ENCODE measurements at places on chromosomes 1 and 21.

DNA sequence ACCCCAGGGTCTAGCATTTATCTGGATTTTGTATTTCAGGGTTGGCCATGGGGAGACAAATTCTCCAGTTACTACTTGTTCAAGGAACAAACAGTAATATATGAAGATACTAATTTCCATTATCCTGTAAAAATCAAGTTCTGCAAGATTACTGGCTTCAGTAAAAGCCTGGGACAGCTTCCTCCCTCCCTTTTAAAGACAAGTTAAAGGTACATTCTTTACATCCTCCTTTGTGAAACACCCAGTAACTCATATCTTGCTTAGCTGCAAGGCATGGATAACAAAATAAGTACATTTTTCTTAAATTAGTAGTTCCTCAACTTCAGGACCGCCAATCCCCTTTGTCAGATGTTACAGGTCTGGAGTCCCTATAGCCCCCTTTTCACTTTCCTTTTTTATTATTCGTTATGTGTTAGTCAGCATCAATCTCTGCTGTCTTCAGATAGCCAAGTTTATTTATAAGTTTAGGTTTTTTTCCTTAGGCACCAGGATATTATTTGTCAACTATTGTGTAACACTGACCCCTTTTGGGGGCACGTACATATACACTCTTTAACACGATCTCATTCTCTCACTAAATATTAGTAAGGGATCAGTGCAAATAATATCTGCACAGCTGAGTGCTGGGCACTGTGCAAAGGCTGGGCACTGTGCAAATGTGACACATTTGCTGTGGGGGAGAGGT lies 9.8 kb downstream of the ERRFI1 start:
- no peak for DNase-seq

- DNase-seq: no peak
Measured at GRCh38 chr1:24619376-24619775, 23.7 kb upstream of the SRRM1 start.

DNA sequence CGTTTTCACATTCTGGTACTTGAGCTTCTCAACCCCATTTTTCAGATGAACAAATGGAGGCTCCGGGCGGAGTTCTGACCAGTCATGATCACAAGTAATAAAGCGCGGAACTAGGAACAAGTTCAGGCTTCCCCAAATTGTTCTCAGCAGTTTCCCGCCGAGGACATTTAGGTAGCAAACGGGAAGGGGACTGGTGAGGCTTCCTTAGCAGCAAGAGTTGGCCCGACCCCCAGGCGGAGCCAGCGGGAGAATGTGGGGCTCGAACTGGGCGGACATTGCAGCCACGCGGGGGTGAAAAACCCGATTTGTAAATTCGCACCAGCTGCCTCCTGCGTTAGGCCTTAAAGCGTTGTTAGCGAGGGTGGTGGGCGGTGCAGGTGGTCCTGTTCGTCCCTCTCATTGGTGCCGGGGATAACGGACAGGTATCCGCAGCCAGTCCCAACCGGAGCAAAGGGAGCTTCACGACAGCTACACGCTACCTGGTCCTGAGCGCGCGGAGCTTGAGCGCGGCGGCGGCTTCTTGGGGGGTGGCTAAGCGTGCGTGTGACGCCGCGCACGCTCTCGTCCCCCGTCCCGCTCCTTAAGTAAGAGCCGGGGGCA lies 15.3 kb downstream of the SEMA6C start:
- peak; percentile 61 for DNase-seq

DNA sequence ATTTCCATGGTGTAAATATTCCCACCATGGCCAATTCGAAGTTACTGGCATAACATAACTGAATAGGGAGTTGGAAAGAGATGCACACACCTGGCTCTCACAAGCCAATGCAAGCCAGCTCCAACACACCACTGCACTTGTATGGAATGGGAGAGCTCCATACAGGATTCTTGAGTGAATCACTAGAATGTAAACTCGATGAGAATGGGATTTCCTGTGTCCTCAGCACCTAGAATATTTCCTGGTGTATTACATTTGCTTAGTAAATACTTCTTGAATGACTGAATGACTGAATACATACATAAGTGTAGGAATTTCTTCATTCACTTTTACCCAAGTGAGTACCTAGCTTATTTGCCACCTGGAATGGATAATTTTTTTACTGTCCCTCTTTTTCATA lies 16.2 kb upstream of the PPIE start:
- DNase-seq: no peak

DNA sequence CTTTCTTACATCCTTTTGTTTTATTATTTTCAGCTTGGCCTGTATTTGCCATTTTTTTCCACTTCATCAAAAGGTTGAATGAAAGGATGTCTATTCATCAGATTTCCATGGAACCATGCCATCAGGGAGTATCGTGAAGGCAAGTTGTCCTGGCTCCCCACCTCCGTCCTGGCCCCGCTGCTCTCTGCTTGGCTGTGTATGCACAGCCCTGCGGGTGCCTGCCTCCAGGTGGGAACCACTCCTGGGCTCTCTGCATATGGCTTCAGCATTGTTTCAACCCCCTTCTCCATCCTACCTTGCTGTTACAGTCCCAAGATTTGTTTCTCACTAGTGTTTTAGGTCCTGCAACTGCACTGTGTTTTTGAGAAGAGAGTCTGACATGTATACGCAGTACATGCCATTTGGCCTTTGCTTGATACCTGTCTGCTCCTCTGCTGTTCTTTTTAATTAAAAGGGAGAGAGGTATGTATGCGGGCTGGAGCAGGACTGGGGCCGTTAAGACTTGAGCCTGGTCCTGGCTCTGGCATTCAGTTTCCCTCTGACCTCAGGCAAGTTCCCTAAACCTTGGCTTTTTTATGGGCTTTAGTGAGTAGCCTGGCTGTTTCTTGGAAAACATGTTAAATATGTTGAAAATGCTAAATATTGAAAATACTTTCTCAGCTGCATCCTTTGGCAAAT lies 69.9 kb upstream of the GCLM start:
- no peak for DNase-seq

- DNase-seq: no peak
Measured at GRCh38 chr1:206555473-206555935, 48.2 kb downstream of the RASSF5 start.

GRCh38 chr21:25938658-25939395 lies 204.1 kb downstream of the GABPA start:
- no peak for DNase-seq

DNA sequence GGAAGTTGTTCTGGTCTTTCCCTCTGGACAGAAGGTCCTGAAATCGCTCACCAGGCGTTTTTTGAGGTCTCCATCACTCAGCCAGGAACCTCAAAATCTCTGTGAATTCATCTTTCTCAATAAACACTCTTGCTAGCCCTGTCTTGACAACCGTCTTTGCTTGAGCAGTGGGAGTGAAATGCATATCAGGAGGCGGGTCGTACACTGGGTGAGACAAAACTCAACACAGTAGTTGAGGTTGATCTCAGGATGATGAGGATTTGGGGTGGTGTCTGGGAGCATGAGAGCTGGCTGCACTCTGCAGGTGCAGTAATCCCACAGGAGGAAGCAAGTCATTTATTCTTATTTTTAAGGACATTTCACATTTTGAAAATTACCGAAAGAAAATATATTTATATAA lies 1.9 kb downstream of the GPR25 start:
- DNase-seq: no peak

- no peak for DNase-seq
Measured at GRCh38 chr1:44050261-44050660, 19.0 kb upstream of the SLC6A9 start.

GRCh38 chr1:215357901-215358300 lies 209.2 kb upstream of the KCTD3 start:
- DNase-seq: no peak

DNA sequence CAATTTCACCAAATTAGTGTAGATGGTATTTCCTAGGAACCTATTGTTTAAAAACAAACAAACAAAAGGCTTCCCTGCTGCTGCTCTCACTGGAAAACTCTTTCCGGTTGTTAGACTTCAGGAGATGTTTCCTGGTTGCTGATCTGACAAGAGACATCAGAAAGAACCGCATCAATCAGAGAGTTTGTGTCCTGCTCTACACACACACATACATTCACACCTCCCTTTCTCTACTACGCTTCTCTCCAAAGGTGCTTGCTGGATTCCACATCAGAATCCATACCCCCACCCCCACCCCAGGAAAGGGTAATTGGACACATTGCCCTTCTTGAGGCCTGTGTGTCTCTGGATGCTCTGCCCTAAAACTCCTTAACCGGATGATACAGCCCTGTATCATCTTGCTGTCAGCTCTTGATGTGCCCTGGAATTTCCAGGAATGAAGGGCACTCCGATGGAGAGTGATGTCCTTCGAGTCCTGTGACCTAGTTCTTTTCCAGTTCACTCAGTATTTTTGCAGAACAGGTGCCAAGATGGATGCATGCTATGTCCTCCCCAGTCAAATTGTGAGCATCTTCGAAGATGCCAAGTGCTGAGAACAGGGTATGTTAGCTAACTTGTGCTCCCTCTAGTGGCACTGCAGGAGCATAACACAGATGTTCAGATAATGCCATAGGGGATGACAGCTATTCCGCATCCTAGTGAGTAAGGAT lies 113.7 kb upstream of the SLC35F3 start:
- peak; percentile 1 for DNase-seq

DNA sequence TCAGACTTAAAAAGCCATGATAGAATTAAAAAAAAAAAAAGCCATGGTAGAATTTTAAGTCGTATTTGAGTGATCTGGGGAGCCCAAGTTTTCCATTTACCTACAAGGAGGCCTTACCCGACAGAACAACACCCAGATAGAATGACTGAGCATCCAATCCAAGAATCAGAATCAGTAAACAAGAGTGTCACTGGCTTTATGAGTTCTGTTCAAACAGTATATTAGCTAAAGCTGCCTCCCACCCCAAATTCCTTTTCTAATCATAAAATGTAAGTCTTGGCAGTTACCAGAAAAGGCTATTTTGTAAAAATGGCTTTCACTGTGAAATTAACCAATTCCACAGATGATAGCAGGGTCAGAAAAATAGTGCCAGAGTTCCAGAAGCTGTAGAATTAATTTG lies 1.2 kb downstream of the GTF2B start:
- DNase-seq: no peak

DNA sequence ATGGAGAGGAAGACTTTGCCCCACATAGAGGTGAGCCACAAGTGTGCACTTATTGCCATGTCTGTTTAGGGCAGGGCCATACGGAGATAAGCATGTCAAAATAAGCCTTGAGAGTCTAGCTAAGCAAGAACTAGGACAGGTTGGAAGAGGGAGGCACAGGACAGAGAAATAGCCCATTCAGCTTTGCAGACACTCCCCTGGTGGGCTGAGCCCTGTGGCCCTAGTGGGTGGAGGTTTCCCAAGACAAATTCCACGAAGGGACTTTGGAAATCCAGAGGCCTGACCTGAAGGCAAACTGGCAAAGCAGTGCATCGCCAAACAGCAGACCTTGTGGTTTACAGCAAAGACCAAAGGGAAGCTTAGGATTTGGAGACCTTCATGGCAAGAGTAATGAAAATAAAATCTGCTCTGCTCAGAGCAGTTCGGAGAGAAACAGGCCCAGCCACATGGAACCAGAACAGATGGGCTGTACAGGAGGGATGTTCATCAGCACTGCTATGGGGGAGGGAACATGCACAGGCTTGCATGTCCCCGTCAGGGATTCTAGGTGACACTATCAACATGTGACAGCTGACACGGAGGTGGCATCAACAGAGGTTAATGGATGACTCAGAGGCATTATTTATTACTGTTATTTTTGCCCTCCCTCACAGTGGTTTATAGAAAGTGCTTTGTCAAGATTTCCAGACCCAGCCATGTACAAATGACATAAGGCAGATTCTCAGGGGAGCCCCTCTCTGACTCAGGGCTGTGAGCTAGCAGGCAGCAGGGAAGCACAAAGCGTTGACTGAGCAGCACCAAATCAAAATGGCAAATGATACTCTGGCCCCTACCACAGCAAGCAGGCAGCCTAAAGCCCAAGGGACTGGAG lies 90.1 kb upstream of the IRF2BP2 start:
- no peak for DNase-seq

DNA sequence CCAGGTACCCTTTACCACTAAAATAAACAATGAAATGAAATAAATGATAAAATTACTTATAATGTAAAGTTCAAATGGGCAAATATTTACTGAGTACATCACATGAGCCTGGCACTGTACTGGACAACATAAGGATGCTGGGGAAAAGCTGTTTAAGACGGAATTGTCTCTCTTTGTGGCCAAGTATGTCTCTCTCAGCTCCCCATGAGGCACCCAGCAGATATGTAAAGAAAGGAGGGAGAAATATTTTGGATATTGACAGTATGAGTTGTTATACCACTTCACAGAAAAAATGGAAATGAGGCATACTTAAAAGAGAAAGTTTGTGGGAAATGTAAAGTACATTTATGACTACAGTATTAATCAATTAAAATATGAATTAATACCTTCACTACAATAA lies 1.0 kb upstream of the TNFSF4 start:
- DNase-seq: no peak
